GOT3 (cell line): ENCODE measurements at places on chromosomes 16 and 17.

GRCh38 chr17:37512442-37513068 is 22.9 kb downstream of the DUSP14 start:
- DNase-seq: no peak

- DNase-seq: no peak
Measured at GRCh38 chr17:73325527-73325842, 13.7 kb upstream of the CDC42EP4 start.

DNA sequence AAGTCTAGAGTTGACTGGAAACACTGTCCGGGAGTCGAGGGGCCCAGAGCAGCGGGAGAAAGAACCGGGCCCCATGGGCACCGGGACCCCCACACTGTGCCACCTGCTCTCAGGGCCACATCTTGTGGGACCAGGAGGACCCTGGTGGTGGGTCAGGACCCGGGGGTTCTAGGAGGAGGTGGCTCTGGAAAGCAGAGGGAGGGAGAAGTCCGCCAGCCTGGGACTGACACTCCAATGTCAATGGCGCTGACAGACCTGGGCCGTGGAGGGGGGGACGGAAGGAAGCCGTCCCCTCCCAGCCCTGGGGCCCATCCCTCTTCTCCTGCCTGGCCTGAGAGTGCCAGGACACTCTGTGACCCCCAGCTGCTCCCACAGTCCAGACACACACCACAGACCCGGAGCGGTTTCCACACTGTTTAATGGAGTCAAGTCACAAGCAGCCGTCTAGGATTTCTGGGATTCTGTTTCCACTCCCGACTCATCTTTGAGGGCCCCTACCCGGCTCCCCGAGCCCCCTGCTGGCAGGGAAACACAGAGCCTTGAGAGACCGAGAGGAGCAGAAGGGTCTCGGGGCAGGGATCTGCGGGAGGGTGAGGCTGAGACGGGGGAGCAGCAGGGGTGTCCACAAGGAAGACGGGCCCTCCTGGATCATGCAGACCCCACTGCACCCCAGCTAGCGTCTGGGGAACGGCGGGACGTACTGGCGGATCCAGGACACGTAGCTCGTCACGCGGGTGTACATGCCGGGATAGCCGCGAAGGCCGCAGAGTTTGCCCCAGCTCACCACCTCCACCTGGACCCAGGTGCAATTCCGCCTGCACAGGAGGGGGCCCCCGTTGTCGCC is 23.5 kb upstream of the UBE2I start:
- DNase-seq: no peak

DNA sequence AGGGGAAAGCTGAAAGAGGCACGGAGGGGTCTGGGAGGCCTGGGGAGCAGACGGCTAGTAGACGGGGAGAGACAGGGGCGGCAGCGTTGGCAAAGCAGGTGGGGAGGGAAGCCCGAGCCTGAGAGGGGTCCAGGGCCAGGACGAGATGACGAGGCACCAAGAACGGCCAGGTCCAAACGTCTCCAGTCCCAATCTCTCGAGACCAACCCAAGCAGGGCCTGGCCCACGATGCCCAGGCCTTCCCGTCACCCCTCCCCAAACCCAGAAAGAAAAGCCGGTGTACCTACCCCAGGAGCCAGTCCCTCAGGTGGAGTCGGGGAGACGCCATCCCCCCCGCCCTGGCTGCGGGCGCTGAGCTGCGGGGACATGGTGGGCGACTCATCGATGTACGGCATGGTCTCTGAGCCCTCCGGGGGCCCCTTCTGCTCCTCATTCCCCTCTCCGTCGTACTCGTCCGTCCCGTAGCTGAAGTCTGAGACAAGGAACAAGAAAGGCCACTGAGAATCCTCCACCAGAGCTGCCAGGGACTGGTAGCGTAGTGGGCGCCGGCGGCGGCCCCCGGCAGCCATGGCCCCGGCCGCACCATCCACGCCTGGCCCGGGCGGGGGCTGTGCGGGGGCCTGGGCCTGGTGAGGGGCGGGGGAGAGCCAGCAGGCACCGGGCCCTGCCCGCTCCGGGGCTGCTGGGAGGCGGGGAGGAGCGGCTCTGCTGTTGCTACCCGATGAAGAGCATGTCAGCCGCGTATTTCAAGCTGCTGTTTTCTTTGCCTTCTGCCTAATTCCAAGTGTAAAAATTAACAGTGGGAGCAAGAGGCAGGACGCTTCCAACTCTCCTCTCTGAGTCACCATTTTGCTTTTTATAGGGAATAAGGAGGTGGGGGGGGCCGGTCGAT is 54.6 kb downstream of the ABR start:
- DNase-seq: no peak
